ENCODE measurements at places on chromosomes 2 and 18. TPM values are rescaled to one million over a fixed set of nuclear protein-coding genes. Genes with fewer than 3 reads are reported as not detected.

DNA sequence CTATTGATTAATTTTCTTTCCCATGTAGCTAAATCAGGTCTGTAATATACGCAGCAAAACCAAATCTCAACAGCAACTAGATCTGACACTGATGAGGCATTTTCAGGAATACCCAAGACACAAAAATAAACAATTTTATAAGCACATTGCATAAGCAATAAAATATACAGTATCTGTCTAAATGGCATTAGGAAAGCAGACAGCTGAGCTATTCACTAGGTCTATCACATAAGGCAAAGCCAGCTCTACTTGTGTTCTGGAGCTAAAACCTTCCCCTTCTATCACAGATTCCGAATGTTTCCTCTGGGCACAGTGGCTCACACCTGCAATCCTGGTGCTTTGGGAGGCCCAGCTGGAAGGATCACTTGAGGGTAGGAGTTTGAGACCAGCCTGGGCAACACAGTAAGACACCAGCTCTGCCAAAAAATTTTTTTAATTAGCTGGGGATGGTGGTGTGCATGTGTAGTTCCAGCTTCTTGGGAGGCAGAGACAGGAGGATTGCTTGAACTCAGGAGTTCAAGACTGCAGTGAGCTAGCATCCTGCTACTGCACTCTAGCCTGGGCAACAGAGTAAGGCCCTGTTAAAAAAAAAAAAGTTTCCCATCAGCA, 21.1 kb downstream of the PTPN2 start:
- no peak for DNase-seq
- no peak overlapping the region for H3K4me3 ChIP-seq
- H3K4me1 ChIP-seq = no peaks in the 10 kb centered on the region

Gene ATG16L1
- total RNA-seq = 20.0 TPM

DNA sequence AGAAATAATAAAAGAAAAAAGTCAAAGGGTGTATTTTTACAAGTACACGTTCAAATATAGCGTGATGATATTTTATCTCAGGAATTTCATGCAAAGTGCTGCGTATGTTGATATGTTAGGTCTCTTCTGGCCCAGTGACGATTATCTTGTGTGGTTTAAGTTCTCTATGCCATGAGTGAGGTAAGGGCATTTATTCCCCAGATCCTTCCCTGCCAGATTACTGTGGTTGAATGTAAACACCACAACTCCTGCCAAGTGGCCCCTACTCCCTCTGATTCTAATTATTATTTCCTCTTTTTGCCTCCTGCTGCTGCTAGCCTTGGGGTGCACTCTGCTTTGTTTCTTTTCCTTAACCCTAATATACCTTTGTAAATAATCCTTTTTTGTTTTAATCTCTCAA, 12.2 kb downstream of the SCN2A start:
- H3K4me1 ChIP-seq = no peaks in the 10 kb centered on the region
- H3K4me3 ChIP-seq = no peak overlapping the region
- DNase-seq = no peak
- H3K27ac ChIP-seq = no peak overlapping the region
- no peaks in the 10 kb centered on the region for H3K27me3 ChIP-seq

DNA sequence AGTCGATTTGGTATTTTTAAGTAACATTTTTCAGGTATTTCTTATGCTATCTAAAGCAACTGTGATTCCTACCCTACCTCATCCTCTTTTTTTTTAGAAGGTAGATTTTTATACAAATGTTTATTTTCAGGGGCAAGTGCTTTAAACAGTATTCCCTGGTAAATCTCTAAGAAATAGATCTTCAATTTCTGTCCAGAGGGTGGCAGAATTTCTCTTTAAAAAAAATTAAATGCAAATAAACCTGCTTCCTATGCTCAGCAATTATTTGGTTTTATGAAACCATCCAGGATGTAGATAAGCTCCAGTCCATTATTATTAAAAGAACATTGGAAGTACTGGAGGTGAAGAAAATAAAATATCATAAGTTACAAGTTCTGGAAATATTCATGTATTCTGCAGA, 191.9 kb downstream of the MYO3B start:
- no peaks in the 10 kb centered on the region for H3K4me1 ChIP-seq
- H3K36me3 ChIP-seq = no peaks in the 10 kb centered on the region
- H3K4me3 ChIP-seq = no peak overlapping the region
- no peaks in the 10 kb centered on the region for H3K27me3 ChIP-seq
- no peak for DNase-seq

GRCh38 chr2:67290451-67291290, 106.5 kb upstream of the ETAA1 start:
- H3K4me3 ChIP-seq = no peak overlapping the region
- DNase-seq = no peak
- H3K27me3 ChIP-seq = no peaks in the 10 kb centered on the region
- no peak overlapping the region for H3K27ac ChIP-seq

DNA sequence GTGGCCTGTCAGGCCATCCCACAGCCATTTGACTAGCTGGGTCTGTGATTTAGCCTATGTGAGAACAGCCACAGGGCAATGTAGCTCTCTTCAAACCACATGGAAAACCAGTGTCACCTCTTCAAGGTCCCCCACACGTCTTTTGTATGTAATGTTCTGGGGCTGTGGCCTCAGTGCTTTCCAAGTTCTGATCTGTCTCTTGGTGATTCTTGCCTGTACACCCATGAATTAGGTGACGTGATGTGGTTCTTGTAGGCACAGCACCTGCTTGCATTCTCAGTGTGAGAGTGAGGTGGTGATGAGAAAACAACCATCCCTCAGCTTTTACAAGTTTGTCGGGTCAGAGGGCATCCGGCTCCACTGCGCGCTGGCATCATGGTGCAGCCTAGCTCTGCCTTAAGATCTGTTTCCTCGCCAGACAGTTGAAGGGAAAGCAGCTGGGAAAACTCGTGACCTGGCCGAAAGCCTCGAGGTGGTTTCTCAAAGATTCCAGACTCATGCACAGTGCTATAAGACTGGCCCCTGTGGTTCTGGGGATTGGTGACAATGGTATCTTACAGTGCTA, 125.8 kb downstream of the TANC1 start:
- no peaks in the 10 kb centered on the region for H3K27me3 ChIP-seq
- H3K27ac ChIP-seq = peak overlapping the region; percentile 33
- DNase-seq = peak; percentile 74
- peaks cover 39% of the 10 kb centered on the region for H3K4me1 ChIP-seq

GRCh38 chr2:128421286-128421685, 102.6 kb upstream of the HS6ST1 start:
- H3K27me3 ChIP-seq = no peaks in the 10 kb centered on the region
- H3K4me3 ChIP-seq = no peak overlapping the region
- no peak overlapping the region for H3K27ac ChIP-seq
- H3K4me1 ChIP-seq = no peaks in the 10 kb centered on the region

- no peak overlapping the region for H3K27ac ChIP-seq
- no peaks in the 10 kb centered on the region for H3K36me3 ChIP-seq
- peaks cover 1% of the 10 kb centered on the region for H3K4me1 ChIP-seq
- no peak overlapping the region for H3K4me3 ChIP-seq
- no peaks in the 10 kb centered on the region for H3K27me3 ChIP-seq
Measured at GRCh38 chr18:76808561-76808960, 13.8 kb upstream of the ZNF236 start.

- no peaks in the 10 kb centered on the region for H3K4me1 ChIP-seq
- no peak overlapping the region for H3K27ac ChIP-seq
- H3K4me3 ChIP-seq = no peak overlapping the region
- no peaks in the 10 kb centered on the region for H3K36me3 ChIP-seq
Measured at GRCh38 chr2:15584767-15585469, 6.8 kb upstream of the DDX1 start.

- H3K4me3 ChIP-seq = no peak overlapping the region
- H3K4me1 ChIP-seq = no peaks in the 10 kb centered on the region
- no peak overlapping the region for H3K27ac ChIP-seq
- no peak for DNase-seq
- no peaks in the 10 kb centered on the region for H3K27me3 ChIP-seq
Measured at GRCh38 chr18:56973487-56973886, 173.4 kb upstream of the BOD1L2 start.

Gene LYG1
- 1.0 TPM for total RNA-seq

DNA sequence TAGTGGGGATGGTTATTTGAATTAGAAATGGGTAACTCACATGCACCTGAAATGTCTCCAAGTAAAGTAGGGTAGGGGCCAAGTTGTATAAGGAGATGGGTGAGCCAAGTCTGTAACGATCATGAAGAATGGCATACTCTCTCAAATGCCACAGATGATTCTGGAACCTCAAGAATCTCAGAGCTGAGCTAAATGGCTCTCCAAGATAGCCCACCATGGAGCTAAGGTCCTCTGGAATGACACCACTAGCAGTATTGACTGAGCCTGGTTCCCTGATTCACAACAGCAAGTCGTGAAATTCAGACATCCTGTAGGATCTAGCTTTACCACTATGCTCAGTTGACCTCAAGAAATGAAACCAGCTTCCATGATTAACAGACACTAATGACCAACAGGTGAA, 115.9 kb upstream of the EPAS1 start:
- H3K4me1 ChIP-seq = peaks cover 7% of the 10 kb centered on the region
- no peak for DNase-seq
- H3K27ac ChIP-seq = no peak overlapping the region
- H3K36me3 ChIP-seq = no peaks in the 10 kb centered on the region
- no peak overlapping the region for H3K4me3 ChIP-seq

DNA sequence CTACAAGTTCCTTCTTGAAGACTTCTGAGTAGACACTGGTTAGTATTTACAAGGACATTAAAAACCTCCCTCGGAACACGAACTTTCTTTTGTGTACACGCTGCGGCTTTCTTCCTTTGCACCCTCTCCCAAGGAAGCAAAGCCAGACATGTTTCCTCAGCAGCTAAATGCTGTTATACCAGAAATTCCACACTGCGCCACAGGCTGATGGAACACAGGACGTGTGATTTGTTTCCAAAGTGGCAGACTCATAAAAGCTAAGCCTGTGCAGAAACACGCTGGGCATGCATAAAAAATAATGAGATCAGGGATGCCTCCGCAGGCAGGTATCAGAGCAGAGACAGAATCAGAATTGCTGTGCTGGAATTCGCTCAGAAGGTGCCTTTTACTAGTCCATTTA, 73.0 kb upstream of the RGPD5 start:
- no peak for DNase-seq
- no peaks in the 10 kb centered on the region for H3K4me1 ChIP-seq
- no peak overlapping the region for H3K4me3 ChIP-seq
- no peaks in the 10 kb centered on the region for H3K36me3 ChIP-seq
- no peaks in the 10 kb centered on the region for H3K27me3 ChIP-seq

All from ovary (tissue), 10 donors.